Caco-2 (cell line): ENCODE measurements at places on chromosomes 7 and 10.

- DNase-seq, result no peak
Measured at GRCh38 chr7:33590916-33591315, 314.4 kb upstream of the BMPER start.

DNA sequence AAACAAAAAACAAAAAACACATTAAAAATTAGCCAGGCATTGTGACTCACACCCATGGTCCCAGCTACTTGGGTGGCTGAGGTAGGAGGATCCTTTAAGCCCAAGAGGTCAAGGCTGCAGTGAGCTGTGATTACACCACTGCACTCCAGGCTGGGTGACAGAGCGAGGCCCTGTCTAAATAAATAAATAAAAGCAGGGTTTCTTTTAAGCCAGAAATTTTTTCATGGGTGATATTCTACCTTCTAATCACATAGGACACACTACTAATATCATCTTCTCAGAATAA is 14.2 kb upstream of the SVIL start:
- DNase-seq, result no peak

DNA sequence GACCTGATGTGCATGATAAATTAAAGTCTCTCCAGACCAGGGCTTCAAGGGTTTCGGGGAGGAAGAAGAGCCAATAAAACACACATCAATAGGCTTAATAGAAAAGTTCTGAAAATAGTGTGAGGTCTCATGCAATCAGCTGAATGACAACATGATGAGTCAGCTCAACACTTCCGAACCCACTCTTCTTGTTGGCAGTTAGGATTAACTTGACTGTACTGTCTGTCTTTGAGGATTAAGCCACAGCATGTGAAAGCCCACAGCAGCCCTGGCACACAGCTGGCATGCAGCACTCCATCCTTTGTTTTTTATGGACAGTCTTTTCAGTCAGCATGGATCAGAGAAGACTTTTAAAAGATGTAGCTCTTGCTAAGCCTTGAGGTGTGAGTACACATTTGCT is 526.9 kb upstream of the VSTM2A start:
- no peak for DNase-seq

DNA sequence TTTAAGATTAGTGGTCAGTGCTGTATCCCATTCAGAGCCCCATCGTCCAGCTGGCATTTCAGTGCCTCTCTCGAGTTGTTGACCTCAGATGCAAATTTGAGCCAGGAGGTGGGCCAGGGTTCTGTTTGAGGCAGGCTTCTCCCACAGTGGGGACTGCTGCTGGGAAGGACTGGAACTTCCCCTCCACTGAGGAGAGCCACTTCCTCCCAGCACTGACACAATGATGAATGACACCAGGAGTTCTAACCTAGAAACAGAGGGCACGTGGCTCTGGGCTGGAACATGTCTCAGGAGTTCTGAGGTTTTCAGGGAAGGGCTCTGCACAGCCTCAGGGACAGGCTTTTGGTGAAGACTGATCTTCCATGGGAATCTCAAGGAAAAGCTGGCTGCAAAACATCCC is 18.3 kb upstream of the BTBD16 start:
- DNase-seq, result no peak

DNA sequence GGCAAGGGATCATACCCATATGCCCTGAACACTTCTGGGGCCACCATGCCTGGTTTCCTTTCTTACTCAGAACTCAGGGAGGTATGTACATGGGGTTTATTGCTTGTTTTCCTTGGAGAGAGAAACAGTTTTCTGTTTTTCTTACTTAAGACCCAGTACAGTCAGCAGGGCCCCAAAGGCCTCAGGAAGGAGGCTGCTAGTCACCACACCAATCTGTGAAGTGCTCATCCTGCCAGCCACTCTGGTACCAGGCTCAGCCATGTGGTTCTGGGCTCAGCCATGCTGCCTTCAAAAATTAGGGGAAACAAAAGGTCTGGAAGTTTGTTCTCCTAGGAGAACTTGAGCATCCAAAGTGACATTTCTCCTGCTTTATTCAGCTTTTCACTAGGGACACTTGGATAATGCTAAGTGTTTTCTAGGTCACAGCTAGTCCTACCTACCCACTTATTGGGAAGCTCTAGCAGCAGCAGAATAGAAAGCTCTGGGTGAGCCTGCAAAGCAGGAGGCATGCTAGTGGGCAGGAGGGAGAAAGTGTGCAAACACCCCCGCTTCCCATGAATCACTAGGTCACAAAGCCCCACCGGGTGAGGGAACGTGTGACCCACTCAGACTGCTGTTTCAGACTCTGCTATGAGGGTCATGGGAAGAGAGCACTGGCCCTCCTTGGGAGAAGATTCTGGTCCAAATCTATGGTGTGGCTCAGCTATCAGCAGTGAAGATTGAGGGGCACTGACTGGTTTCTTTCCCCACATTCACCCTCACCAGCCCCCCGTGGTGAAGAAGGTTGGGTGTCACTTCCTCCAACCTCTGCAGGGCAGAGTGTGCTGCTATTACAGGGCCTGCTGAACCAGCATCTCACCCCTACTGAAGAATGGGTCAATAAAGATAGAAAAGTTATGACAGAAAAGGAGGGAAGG is 23.9 kb downstream of the NUDCD3 start:
- DNase-seq, result no peak

GRCh38 chr7:77980087-77980713 is 181.6 kb downstream of the PHTF2 start:
- no peak for DNase-seq

DNA sequence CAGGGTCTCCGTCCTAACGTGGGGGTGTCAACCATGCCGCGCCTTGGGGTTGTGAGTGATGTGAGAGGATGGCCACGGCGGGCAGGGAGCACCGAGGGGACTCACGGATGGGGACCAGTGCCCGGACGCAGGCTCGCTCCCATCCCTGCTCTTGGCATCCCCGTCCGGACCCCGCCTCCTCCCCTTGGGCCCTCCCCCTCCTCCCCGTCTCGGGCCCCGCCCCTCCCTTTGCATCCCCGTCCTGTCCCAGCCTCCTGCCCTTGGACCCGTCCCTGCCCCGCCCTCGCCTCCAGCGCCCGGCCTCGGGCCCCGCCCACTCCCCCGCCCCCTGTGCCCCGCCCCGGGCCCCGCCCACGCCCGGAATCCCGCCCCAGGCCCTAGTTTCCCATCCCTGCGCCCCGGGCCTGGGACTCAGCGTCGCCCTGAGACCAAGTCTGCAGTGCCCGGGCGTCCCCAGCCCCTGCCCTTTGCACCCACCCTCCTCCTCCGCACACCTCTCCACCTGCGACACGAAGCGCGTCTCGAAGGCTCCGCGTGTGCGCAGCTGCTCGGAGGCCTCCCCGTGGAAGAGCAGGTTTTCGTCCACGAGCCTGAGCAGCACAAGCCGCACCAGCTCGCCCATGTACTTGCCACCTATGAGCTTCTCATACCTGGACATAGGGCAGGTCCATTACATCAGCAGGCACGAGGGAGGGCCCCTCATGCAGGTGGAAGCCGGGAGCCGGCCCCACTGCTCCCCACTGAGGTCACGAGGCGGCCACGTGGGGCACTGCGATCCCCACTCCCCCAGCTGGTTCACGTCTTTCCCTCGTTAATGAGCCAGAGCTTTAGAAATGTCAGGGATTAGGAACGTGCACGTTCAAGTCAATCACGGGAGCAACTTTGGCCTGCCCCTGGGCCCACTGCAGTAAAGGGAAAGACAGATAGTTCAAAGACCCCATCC is 5.1 kb upstream of the MYL7 start:
- no peak for DNase-seq

DNA sequence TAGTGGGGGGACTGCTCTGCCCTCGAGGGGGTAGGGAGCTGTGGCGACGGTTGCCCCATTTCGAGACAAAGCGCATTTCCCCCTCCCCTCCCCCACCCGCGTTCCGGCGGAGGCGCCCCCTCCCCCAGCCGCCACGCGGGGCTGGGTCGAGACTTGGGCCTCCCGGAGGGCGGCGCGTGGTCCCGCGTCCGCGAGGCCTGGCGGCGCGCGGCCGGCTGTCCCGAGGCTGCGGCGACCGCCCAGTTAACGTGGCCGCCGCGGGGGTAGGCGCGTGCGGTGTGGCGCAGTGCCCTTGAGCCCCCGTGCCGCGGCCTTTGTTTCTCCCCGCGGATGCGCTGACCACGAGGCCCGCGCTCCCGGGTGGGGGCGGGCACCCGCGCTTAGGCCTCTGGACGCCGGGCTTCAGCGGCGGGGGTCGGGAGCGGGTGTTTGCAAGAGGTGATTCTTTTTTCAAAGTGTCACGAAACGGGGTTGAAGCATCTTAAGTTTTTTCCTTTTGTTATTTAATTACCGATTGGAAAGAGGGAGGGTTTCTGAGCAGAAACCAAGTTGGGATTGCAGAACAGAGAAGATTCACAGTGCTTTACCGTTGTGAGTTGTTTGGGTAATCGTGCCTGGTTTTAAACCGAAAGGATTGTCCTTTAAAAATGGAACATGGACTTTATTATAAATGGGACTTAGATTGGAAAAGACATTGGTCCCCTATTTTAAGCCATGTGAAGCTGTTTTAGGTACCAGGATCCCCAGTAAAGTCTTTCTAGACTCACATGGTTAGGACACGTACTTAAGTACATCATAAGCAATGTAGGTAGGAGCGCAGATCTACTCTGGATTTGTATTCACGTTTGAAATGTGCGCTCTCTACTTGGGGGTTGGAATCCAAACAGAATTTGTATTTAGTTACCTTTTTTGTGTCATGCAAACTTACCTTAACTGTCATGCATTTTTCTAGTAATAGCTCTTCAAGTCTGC is 760 bp downstream of the CBX3 start:
- peak; percentile 70 for DNase-seq

GRCh38 chr7:23712368-23713284 is 2.6 kb downstream of the STK31 start:
- peak; percentile 52 for DNase-seq
